ENCODE measurements at places on chromosomes 7 and 10.

DNA sequence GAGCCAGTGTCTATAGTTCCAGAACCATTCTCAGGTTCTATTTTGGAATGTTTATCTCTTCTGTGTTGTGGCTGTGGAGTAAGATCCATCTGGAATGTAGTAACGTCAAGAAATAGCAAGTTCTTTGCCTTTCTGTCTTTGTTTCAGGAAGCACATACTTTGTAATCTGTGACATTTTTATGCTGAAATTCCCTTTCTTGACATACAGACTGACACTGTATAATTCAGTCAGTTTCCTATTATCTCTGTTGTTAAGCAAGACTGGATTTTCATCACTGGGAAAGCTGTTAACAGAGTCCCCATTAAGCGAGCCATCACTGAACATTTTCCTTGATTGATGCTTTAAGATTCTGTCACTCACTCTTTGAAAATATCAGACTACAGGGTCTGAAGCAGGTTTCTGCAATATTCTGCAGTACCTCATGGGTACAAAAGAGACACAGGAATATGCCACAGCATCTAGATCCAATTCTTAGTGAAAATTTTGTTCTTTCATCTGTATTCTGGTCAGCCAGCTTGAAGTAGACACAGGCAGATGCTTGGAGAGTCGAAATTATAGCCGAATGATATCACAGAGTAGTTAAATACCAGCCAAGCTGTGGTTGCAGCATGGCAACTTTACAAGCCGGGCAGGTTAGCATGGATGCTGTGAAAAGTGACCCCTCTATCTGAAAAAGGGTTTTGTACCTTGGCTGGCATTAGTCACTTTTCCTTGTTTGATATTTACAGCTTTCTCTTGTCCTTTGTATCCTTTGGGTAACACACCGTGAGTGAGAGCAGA, 62.6 kb downstream of the CACNB2 start:
- DNase-seq: no peak

DNA sequence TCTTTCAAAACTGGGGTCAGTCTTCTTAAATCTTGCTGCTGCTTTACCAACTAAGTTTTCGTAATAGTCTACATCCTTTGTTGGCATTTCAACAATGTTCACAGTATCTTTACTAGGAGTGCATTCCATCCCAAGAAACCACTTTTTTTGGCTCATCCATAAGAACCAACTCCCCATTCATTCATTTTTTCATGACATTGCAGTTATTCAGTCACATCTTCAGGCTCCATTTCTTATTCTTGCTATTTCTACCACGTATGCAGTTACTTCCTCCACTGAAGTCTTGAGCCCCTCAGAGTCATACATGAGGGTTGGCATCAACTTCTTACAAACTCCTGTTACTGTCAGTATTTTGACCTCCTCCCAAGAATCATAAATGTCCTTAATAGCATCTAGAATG, 392.3 kb downstream of the DGKB start:
- no peak for DNase-seq

GRCh38 chr7:104861729-104862390, 152.1 kb upstream of the KMT2E start:
- DNase-seq: no peak

GRCh38 chr7:105452085-105452484, 63.4 kb upstream of the SRPK2 start:
- DNase-seq: no peak

DNA sequence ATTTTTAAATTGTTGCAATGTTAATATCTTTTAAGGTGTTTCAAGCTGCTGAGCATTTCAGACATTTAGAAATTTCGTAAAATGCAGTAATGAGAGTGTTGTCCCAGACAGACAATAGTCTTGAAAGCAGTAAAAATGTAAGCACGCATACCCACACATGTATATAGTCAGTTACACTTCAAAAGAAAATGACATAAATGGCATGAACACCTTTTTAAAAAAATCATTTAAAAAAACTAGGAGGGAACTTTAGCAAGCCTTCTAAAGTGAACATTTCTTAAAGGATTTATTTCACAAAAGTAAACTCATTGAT, 51.0 kb downstream of the CPED1 start:
- no peak for DNase-seq

DNA sequence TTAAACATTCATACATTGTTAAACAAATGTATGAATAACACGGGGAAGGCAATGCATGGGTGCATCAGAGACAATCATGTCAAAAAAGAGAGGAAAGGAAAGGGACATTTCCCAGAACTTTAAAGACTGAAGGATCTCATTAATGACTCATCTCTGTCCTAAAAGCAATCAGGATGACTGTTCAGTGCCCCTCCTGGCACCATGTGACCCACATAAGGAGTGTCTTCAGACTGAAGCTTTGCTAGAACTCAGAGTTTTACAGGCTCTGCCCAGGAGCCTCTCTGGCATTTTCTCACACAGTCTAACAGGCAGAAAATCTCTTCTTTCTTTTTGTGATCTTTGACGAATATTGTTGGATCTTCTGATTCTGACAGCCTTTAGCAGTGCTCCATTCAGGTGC, 315.3 kb downstream of the OTUD1 start:
- no peak for DNase-seq

GRCh38 chr7:25026156-25026555, 46.2 kb upstream of the OSBPL3 start:
- DNase-seq: no peak

DNA sequence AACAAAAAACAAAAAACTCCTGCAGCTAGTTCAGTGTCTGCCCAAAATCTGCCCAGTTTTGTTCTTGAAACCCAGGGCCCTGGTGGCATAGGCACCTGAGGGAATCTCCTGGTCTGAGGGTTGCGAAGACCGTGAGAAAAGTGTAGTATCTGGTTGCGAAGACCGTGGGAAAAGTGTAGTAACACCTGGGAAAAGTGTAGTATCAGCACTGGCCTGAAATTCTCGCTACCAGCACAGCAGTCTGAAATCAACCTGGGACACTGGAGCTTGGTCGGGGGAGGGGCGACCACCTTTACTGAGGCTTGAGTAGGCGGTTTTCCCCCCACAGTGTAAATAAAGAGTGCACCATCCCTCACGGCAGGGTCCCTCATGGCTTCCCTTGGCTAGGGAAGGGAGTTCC, 82.5 kb upstream of the SP4 start:
- no peak for DNase-seq

GRCh38 chr10:102628451-102628911, 15.8 kb upstream of the TRIM8 start:
- DNase-seq: no peak

GRCh38 chr10:131113165-131113564, 198.4 kb downstream of the TCERG1L start:
- DNase-seq: no peak

DNA sequence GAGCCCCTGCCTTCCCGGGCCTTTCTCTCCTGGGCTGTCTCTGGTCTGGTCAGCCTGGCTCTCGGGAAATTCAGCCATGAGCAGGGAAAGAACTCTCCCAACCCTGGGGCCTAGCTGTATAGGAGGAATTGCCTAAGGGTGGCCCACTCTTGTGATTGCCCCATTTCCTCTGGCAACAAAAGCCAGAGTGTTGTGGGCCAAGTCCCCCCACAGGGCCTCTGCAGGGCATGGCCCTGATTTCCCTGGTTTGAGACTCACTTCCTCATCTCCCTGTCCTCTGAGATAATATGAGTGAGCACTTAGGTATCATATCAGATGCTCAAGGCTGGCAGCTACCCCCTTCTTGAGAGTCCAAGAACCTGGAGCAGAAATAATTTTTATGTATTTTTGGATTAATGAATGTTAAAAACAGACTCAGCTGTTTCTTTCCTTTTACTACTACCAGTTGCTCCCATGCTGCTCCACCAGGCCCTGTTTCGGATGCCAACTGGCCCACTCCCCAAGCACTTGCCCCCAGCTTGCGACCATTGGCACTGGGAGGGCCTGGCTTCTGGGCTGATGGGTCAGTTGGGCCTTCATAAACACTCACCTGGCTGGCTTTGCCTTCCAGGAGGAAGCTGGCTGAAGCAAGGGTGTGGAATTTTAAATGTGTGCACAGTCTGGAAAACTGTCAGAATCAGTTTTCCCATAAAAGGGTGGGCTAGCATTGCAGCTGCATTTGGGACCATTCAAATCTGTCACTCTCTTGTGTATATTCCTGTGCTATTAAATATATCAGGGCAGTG, 11.4 kb downstream of the IRF5 start:
- DNase-seq: no peak

GRCh38 chr10:132096863-132097478, 31.2 kb downstream of the JAKMIP3 start:
- no peak for DNase-seq

DNA sequence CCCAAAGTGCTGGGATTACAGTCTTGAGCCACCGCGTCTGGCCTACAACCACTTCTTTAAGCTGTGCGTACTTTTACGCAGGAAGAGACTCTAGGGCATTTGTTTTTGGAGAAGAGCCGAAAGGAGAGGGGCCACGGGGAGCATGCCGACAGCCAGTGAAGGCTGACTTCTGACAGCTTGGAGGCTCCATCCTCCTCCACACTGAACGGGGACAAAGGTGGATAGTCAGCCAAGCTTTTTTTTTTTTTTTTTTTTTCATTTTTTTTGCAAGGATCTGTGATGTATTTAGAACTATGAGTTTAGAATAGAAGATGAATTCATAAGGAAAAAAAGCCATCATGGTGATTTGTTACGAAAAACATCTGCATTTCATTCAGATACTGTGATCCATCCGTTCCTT, 221.7 kb downstream of the ARHGAP21 start:
- DNase-seq: no peak
